Astrocyte of the spinal cord (primary cell): ENCODE measurements at places on chromosomes 2 and 18.

GRCh38 chr2:160918906-160919503 lies 241.2 kb upstream of the TANK start:
- DNase-seq: peak; percentile 55

- DNase-seq: peak; percentile 65
Observed at GRCh38 chr18:7567474-7568425, 634 bp downstream of the PTPRM start.

DNA sequence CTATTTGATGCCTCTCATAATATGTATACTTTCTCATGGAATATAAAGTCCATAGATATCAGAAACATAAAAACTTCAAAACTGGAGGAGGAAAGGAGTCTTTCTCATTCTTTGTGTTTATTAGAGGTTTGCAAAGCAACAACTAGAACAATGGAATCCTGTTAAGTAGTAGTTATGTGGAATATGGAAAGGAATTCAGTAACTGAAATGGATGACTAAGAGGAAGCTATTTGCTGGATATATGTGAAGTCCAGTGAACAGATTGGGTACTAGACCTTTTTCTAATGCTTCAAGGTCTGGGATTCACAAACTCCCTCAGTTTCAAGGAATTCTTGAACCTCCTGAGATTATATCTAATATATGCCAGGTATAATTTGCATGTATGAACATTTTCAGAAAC lies 353.6 kb upstream of the FANCL start:
- no peak for DNase-seq

DNA sequence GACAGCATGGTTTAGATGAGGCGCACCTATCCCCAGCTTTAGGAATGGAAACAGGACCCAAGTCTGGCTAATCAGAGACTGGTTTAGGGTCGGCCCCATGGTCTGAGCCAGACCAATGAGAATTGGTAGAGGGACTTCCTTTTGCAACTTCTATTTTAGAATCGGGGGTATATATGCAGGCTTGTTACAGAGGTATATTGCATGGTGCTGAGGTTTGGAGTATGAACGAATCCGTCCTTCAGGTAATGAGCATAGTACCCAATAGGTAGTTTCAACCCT lies 1.5 kb upstream of the BOLA3 start:
- DNase-seq: no peak

DNA sequence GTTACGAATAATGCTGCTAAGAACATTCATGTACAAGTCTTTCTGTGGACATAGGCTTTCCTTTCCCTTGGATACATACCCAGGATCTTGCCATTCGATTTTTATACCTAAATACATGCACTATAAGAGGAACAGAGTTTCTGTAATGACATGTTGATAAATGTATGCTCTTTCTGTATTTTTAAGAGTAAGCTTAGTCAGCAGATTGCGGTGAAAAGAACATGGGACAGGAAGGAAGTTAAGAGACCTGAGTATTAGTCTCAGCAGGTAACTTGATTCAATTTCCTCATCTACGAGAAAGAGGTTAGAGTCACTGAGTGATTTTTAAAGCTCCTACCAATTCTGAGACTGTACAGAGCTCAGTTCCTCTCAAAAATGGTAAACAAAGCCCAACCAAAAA lies 2.6 kb upstream of the TLK1 start:
- no peak for DNase-seq

GRCh38 chr2:121598087-121598486 lies 51.2 kb downstream of the CLASP1 start:
- DNase-seq: no peak

DNA sequence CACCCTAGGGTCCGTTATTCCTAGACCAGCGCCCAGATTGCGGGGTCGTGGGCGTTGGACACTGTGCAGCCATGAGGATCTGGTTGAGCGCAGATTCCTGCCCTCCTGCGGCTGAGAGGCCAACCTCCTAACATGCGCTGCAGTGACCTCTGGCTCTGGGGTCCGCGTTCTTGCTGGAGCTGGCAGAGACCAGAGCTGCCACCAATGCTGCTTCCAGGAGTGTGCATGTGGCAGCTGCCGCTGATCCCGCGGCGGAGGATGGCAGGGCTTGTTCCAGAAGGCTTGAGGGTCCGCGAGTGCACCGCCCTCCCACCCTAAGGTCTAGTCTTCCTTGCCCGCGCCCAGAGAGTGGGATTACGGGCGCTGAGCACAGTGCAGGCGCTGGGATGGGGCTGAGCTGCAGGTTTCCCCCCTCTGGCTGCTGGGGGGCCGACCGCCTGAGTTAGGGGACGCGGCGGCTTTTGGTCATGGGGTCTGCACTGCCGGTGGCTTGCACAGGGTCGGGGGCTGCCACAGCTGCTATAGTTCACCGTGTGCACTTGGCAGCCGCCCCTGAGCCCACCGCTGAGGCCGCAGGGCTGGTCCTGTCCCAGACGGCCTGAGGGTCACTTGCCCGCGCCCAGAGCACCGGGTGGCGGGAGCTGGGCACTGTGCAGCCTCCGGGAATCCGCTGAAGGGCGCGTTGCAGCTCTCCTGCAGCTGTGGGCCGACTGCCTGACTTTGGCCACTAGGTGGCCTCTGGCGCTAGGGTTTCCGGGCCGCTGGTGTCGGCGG lies 145.9 kb downstream of the CCDC74A start:
- DNase-seq: peak; percentile 57

GRCh38 chr18:49663899-49664890 lies 102.3 kb downstream of the LIPG start:
- DNase-seq: no peak

- no peak for DNase-seq
Observed at GRCh38 chr2:81650048-81650971, 1345.8 kb upstream of the LRRTM1 start.

GRCh38 chr18:73741946-73742345 lies 405.7 kb downstream of the FBXO15 start:
- DNase-seq: peak; percentile 50

GRCh38 chr2:149595056-149595963 lies 7.7 kb upstream of the MMADHC start:
- peak; percentile 38 for DNase-seq

GRCh38 chr2:86783615-86784339 lies 6.9 kb downstream of the CD8A start:
- no peak for DNase-seq

DNA sequence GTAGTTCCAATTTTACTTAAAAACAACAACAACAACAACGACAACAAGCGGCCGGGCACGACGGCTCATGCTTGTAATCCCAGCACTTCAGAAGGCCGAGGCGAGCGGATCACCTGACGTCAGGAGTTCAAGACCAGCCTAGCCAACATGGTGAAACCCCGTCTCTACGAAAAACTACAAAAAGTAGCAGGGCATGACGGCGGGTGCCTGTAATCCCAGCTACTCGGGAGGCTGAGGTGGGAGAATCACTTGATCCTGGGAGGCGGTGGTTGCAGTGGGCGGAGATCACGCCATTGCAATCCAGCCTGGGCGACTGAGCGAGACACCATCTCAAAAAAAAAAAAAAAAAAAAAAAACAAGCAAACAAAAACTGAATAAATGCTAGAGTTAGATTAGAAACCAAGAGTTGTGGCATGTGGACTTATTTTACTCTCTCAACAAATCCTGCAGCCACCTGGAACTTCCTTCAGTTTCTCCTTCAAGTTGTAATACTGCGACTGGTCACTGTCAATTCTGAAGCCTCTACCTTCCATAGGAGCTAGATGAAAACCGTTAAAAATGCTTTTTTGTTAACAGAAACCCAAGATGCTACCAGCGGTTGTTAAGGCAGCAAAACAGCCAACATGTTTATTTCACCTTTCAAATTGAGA lies 1.3 kb downstream of the ATP5F1A start:
- no peak for DNase-seq

- no peak for DNase-seq
Observed at GRCh38 chr2:120403676-120404075, 57.7 kb downstream of the INHBB start.

DNA sequence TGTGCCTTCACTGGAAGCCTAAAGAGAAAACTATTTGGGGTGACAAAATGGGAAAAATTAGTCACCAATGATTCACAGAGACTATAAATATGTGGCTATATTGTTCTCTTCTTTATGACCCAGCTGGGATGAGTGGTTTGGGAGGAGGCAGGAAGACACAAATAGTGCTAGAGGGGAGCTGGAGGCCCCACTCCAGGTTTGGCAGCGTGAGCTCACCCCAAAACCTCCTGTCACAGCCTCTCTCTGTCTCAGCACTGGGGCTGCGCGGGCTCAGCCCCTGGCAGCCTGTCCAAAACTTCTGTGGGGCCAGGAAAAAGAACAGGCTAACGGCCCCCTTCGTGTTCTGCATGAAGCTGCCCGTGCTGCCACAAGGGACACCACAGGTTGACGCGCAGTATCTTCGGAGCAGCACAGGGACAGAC lies 73.2 kb upstream of the LCLAT1 start:
- peak; percentile 66 for DNase-seq

DNA sequence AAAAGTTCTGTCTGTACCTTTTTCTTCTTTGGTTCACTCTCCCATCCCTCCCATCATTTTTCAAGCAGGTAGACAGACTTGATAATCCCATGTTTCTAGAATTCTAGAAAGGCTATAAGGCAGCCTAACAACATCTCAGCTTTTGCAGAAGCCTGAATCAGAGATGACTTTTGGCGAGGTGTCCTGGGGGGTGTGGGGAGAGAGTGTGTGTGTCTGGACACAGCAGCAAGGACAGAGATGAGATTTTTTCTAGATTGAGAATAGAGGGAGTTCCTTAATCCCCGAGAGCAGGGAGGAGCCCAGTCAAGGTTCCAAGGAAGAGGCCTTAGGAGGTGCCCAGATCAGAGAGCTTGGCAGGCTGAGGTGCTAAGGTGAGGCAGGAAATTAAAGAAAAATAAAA lies 22.0 kb upstream of the LAPTM4A start:
- DNase-seq: no peak

GRCh38 chr2:100051253-100051652 lies 91.1 kb downstream of the AFF3 start:
- no peak for DNase-seq

GRCh38 chr2:79446313-79446712 lies 66.5 kb upstream of the CTNNA2 start:
- no peak for DNase-seq

DNA sequence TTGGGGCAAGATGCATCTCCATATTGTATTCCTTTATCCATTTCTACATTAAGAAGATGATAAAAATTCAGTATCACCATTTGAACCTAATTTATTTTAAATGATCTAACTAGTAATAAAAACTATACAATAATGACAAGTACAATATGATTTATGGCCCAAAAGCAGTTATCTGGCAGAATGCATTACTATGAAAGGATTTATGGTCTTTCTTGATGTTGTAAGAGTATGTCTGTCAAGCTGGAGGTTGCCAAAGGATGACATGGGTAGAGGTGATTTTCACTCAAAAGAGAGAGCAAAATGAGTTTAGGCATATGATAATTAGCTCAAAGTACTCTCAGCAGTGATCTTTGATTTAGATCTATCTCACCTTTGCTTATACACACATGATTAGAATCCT lies 54.2 kb upstream of the MAP2 start:
- no peak for DNase-seq

DNA sequence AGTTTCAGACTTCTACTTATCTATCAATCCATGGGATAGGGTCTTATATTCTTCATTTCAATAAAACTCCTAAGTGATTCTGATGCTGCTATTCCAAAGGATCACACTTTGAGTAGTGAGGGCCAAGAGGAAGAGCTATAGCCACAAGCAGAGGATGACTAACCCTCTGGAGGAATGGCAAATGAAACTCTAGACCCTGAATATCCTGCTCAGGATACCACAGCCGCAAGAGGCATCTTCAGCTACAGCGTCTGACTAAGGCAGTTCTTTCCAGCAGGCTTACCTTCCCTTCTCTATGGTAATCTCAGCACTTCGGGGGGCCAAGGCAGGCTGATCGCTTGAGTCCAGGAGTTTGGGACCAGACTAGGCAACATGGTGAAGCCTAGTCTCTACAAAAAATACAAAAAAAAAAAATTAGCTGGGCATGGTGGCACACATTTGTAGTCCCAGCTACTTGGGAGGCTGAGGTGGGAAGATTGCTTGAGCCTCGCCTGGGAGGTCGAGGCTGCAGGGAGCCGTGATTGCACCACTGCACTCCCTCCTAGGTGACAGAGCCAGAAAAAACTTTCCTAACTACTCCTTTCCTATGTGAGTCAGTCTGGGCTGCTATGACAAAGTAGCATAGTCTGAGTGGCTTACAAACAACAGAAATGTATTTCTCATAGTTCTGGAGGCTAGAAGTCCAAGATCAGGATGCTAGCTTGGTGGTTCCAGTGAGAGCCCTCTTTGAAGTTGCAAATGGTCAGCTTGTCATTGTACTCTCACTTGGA lies 371.9 kb downstream of the IRS1 start:
- peak; percentile 95 for DNase-seq

- peak; percentile 72 for DNase-seq
Observed at GRCh38 chr2:226742347-226742746, 57.3 kb downstream of the IRS1 start.

GRCh38 chr2:160920791-160921303 lies 239.4 kb upstream of the TANK start:
- peak; percentile 80 for DNase-seq

- peak; percentile 57 for DNase-seq
Observed at GRCh38 chr2:227325839-227326195, 766 bp downstream of the MFF start.

DNA sequence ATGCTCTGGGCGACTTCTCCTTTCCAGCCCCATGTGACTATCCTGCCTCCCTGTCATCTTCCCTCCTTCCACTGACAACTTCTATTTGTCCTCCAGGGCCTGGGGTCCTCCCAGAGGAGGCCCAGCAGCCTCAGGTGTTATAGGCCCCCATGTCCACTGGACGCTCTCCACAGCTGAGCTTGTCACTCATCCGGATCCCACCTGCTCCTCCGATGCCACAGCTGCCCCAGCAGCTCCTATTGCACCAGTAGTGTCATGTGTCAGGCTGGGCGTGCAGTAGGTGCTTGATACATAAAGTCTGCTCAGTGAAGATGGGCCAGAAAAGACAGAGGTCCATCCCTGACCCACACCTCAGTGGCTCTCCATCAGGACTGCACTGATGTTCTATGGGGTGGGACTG lies 305.7 kb upstream of the MYT1L start:
- no peak for DNase-seq

DNA sequence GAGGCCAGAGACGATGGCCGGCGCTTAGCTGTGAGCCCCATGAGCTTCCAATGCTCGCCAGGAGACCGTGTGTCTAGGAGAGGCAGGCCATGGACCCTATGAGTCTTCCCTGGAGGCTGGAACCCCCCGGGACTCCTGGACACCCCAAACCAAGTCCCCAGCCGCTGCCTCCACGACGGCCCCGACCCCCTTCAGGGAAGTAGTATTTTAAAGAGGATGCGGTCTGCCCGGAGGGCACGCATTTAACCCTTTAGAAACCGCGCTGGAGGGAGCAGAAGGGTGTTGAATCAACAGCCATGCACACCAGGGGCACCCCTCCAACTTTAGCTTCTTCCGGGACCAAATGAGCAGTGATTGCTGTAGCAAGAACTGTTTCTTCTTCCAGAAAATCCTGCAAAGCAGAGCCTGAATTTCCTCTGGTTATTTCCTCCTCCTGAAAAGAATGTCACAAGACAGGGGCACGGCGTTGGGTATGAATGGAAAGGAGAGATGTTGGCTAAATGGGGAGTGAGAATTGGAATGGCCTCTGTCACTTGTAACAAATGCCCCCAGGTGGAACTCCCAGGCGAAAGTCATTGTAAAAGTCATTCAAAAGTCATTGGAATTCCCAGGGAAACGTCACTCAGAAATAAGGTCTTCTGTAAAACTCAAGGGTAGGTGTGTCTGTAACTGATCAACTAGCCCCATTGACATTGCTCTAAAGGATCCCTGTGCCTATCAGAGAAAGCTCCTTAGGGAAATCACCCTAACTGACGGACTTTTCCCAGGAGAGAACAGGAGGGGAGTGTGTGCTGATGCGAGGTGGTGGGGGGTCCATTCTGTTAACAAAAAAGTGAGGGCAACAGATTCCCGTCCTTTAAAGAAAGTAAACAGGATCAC lies 5.8 kb upstream of the GBX2 start:
- DNase-seq: no peak

GRCh38 chr2:27690052-27690451 lies 26.4 kb downstream of the SLC4A1AP start:
- no peak for DNase-seq
